Amniotic stem cell (primary cell): ENCODE measurements at places on chromosomes 13 and 19.

DNA sequence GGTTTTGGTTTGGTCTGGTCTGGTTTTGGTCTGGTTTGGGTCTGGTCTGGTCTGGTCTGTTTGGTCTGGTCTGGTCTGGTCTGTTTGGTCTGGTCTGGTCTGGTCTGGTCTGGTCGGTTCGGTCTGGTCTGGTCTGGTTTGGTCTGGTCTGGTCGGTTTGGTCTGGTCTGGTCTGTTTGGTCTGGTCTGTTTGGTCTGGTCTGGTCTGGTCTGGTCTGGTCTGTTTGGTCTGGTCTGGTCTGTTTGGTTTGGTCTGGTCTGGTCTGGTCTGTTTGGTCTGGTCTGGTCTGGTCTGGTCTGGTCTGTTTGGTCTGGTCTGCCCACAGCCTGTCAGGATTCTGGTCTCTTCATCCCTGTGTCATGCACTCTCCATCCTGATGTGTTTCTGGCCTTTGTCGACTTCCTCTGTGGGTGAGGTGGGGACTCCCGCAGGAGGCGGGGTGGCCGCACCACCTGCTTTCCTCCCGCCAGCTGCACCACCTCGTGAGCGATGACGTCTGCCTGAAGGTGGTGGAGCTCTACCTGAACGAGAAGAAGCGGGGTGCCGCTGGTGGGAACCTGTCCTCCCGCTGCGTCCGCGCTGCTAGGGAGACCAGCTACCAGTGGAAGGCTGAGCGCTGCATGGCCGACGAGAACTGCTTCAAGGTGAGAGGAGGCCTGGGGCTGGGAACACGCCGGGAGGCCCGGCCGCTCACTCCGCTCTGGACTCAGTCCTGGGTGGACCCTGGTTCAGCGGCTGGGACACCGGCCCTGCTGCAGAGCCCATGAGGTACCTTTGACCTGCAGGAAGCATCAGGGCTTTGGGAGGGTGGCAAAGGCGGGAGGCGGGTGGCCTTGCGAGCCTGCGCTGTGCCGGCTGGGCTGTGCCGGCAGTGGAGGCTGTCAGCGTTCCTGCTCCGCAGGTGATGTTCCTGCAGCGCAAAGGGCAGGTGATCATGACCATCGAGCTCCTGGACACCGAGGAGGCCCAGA is 12.9 kb upstream of the F2RL3 start:
- no peak for DNase-seq

DNA sequence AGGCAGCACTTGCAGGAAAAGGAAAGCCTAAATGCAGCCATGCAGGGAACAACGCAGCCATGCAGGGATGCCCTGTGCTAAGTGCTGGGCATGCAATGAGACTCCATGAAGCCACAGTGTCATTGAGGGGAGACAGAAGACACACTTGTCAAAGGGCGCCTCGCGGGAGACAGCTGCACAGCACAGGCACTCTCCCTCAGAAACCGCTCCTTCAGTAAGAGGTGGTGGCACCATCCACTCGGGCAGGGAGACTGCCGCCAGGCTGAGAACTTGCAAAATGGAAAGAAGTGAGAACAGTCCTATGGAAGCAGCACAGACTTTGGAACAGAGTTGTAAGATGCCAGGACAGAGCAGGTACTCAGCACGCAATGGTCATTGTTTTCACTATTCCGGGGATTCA is 51.1 kb downstream of the GGACT start:
- no peak for DNase-seq

- DNase-seq, result peak; percentile 83
Observed at GRCh38 chr13:24995225-24995804, 100.6 kb upstream of the PABPC3 start.

GRCh38 chr19:48554385-48555091 is 2.6 kb downstream of the SULT2B1 start:
- DNase-seq, result no peak

DNA sequence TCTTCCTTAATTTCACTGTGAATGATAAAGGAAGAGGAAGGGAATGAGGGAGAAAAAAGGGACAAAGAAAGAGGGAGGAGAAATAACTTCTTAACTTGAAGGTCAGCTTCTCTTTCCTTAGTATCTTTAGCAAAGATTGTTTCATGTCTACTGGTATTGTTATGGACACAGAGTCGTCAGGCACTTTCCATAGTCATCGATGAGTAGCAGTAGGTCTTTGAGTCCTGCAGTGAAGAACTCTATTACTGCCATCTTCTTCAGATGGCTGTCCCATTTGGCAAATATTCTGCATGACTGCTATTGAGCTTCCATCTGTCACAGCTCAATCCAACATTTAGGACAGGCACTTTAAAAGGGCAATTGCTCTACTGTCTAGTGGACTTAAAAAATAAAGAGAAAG is 2463.1 kb downstream of the PCDH9 start:
- DNase-seq, result no peak

- no peak for DNase-seq
Observed at GRCh38 chr13:34241332-34241731, 423.4 kb downstream of the RFC3 start.

DNA sequence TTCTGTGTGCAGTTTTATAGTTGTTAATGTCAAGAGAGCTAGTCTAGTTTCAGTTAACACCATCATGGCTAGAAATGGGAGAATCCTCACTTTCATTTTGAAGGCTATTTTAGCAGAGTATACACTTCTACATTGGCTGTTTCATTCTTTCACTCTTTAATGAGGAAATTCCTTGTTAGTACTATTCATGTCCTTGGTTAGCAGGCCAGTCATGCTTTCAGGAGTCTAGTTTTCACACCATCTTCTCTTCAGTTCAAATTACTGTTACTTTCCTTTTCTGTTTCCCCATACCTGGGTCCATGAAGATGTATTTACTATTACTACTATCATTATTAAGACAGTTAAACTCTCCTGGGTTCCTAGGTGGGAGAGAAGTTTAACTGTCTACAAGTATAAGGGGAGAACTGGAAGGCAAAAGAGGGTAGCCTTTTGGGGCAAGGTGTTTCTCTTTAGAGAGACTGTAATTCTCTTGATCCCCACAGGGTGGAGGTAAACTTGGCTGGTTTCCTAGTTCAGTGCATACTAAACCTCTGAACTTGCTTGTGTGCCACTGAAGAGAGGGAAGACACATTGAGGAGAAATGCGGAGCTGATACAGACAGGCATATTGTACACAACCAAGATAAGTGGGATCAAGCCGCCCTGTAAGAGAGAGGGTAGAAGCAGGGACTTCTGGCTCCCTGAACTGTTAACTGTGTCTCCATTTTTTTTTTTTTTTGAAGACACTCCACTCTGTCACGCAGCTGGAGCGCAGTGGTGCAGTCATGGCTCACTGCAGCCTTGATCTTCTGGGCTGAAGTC is 41.3 kb upstream of the IGFL4 start:
- peak; percentile 20 for DNase-seq

DNA sequence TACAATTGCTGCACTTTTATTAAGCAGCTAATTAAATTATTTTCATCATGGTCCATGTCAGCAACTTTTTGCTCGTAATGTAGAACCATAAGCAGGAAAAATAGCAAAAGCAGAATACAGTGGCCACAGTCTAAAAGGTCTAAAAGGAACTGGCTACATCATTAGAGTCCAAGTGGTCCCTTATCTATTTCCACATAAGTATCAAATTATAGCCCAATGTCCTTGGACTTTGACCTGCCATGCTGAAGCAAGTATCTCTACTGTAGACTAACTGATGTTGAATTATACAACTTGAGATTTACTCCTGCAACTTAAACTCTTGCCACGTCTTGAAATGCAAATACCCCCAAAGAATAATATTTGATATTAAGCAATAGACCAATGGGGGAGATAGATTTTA is 68.8 kb downstream of the OXGR1 start:
- DNase-seq, result no peak

GRCh38 chr13:53028637-53029203 is at the start of gene OLFM4:
Gene OLFM4, plus strand, starts transcription at chr13:53028813. Its CDS starts 24 bp downstream, at chr13:53028837.
- DNase-seq, result no peak

- DNase-seq, result no peak
Observed at GRCh38 chr13:75764926-75765310, 128.8 kb downstream of the LMO7 start.

- DNase-seq, result no peak
Observed at GRCh38 chr19:40134866-40135265, 44.1 kb upstream of the ZNF780A start.

- DNase-seq, result no peak
Observed at GRCh38 chr19:5447700-5448311, 7.4 kb upstream of the ZNRF4 start.

DNA sequence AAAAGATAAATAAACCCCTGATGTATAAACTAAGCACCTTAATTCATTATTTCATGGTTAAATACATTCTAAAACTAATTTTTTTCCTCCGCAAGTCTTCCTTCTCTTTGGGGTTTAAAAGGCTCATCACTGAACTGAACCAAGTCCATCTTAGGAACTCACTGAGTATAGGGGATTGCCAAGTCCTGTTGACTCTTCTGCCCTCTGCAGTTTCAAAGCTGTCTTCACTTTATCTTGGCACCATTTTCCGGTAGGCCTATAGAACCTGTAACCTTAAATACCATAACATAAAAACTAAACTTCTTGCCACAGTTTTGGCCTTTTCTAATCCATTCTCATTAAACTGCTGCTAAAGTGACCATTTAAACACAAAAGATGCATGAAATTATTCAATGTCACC is 66.5 kb upstream of the USPL1 start:
- peak; percentile 3 for DNase-seq

- no peak for DNase-seq
Observed at GRCh38 chr13:25692099-25692498, 320.3 kb downstream of the ATP8A2 start.

- DNase-seq, result no peak
Observed at GRCh38 chr19:38001158-38001781, 94.3 kb downstream of the SIPA1L3 start.

GRCh38 chr13:80217614-80218456 is 123.1 kb downstream of the SPRY2 start:
- no peak for DNase-seq

GRCh38 chr19:12564016-12564664 is 12.9 kb upstream of the ZNF564 start:
- peak; percentile 79 for DNase-seq

- DNase-seq, result no peak
Observed at GRCh38 chr13:50613356-50613831, 230.1 kb downstream of the DLEU7 start.

- DNase-seq, result no peak
Observed at GRCh38 chr13:94087100-94087499, 392.4 kb downstream of the DCT start.

DNA sequence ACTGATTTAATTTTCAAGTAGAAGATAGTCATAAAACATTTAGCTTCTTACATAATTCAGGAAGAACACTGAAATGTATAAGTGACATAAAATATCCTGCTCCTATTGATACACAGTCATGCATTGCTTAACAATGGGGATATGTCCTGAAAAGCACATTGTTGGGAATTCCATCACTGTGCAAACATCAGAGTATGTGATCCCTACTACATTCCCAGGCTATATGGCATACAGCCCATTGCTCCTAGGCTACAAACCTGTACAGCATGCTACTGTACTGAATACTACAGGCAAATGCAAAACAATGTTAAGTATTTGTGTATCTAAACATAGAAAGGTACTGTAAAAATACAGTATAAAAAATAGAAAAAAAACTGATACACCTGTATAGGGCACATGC is 723.9 kb upstream of the ARGLU1 start:
- DNase-seq, result no peak

DNA sequence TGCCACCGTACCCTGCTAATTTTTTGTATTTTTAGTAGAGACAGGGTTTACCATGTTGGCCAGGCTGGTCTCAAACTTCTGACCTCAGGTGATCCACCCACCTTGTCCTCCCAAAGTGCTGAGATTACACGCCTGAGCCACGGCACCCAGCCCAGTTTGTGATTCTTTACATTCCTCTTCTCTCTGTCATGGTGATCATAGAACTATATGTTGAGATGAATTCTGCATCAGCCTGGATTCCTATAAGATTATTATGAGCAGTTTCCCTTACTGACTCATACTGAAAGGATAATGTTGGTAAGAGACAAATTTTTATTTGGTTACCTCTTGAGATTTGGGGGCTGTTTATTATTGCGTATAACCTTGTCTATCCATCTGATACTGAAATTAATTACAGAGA is 121.5 kb upstream of the CSNK1A1L start:
- DNase-seq, result peak; percentile 7

GRCh38 chr13:50127726-50128291 is 112.6 kb downstream of the KCNRG start:
- no peak for DNase-seq

DNA sequence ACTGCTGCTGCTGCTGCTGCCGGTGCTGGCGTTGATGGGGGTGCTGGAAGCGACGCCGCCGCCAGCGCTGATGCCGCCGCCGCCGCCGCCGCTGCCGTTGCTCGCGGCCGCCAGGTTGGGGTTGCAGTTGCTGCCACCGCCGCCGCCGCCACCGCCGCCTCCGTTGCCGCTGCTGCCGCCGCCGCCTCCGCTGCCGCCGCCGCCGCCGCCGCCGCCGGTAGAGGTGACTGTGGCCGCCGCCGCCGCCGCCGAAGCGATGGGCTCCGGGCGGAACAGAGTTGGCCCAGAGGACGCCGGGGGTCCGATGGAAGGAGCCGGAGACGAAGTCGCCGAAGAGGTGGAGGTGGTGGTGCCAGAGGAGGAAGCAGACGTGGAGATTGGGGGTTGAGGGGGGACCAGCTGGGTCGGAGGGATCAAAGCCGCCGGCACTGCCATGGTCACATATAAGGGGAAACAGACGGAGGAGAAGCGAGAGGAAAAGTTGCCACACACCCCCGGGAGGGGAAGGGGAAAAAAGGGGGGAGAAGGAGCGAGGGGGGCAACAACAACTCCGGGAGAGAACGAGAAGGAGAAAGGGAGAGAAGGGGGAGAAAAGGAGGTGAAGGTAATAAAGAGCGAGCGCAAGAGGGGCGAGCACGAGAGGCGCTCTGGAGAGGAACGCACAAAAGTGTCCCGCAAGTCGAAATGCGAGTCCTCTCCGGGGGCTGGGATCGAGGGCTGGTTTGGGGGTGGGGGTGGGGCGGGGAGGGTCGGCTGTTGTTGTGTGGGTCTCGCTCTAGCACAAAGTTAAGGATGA is 471 bp downstream of the DACH1 start:
- no peak for DNase-seq

DNA sequence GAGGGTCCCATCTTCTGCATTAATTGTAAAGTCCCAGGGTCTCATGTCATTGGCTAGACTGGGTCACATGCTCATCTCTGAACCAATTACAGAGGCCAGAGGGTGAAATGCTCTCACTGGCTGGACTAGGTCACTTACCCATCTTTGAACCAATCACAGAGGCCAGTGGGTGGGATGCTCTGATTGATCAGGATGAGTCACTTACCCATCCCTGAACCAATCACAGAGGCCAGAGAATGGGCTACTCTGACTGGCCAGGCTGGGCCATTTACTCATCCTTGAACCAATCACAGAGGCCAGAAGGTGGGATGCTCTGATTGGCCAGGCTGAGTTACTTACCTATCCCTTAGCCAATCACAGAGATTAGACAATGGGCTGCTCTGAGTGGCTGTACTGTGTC is 5.3 kb downstream of the MISP start:
- DNase-seq, result no peak

- DNase-seq, result no peak
Observed at GRCh38 chr13:74151859-74152258, 17.7 kb upstream of the KLF12 start.

- no peak for DNase-seq
Observed at GRCh38 chr19:52665027-52665426, 26.9 kb upstream of the ZNF83 start.

GRCh38 chr13:111976474-111977178 is 90.3 kb upstream of the SOX1 start:
- DNase-seq, result no peak

- no peak for DNase-seq
Observed at GRCh38 chr13:109336730-109337129, 449.7 kb downstream of the IRS2 start.

GRCh38 chr13:49908637-49909036 is 27.5 kb downstream of the SPRYD7 start:
- no peak for DNase-seq
